Heart left ventricle (tissue), 16 donors: ENCODE measurements at places on chromosomes 3 and 15.

DNA sequence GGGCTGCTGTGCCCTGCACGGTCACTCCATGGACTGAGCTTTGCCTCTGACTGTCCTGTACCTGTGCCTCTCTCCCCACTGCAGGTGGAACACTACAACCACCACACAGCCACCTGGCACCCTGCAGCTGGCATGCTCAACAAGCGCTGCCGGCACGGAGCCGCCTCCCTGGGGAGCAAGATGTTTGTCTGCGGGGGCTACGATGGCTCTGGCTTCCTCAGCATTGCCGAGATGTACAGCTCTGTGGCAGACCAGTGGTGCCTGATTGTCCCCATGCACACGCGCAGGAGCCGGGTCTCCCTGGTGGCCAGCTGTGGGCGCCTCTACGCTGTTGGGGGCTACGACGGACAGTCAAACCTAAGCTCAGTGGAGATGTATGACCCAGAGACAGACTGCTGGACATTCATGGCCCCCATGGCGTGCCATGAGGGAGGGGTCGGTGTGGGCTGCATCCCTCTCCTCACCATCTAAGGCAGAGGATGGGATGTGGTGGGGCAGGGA, 37.3 kb upstream of the PTPN23 start:
- no peak for DNase-seq

GRCh38 chr3:114727373-114727772, 419.7 kb downstream of the ZBTB20 start:
- no peak for DNase-seq

DNA sequence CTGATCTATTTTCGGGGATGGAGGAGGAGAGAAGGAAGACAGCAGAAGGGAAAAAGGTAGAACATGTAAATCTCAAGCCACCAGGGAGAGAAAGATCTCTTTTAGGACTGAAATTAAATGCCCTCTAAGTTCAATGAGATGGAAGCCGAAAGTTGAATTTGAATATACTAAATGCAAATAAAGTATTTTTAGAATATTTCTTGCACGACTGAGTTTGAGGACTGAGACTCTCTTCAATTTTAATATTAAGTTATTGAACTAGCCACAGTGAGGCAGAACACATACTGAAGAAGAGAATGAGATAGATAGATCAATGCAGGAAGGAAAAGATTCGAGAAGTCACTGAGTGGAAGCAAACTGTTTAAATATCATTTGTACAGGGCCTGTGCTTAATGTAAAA, 399.9 kb upstream of the CBLB start:
- no peak for DNase-seq

GRCh38 chr3:126926684-126927400, 56.1 kb upstream of the PLXNA1 start:
- peak; percentile 75 for DNase-seq

DNA sequence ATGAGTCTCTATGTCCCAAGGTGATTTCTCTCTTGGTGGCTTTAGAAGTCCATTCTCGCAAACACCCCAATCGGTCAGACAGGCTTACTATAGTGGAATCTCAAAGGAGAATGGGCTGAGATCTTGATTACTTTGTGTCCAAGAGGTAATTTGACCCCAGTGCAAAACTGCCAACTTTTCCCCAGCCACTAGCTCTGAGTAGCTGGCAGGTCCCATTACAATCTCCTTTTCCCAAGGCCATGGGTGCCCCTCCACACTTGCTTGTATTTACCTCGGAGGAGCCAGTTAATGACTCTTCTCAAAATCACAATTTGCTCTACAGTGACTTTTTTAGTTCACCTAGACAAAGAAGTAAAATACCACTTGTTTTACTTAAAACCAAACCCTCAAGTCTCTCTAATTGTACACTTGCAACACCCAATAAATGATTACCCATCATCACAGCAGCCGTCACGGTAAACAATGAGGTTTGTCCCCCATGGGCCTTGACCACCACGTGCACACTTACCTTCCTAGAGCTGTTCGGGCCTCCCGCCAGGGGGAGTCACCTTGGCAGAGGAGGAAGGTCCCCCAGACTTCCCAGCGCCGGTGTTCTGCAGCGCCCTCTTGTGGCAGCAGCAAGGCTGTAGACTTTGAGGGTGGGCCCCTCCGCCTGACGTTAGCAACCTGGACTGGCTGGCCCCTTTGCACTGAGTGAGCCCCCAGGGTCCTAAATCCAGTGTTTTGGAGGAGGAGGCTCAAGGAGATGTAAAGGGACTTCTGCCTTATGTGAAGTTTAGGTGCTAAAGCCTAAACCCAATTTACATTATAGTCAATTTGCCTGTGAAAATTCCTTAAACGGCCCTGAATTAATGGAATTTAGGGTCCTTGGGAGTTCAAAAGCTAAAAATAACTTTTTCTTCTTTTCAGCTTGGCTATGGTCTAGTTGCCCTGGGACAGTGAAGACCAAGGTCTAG, 18.7 kb upstream of the HDAC11 start:
- DNase-seq: peak; percentile 23

- no peak for DNase-seq
Observed at GRCh38 chr15:91472316-91472756, 372.3 kb downstream of the SV2B start.

GRCh38 chr3:164465172-164465571, 613.1 kb downstream of the SI start:
- no peak for DNase-seq

DNA sequence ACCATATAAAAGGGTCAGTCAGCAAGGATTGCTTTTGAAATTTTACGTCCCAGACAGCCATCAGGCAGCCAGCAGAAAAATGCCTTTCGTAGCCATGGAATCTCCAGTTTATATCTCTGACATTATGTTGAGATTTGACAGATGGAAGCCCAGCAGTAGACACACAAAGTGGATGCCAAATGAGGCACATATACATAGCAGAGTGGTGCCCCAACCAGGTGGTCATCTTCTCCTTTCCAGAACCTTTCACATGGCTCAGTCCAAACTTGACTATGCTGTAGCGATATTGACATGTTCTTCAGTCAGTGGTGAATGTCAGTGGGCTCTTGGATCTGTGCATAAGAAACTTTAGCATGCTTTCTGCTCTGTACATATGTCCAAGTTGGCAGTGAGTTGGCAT, 123.3 kb upstream of the GBE1 start:
- DNase-seq: no peak

DNA sequence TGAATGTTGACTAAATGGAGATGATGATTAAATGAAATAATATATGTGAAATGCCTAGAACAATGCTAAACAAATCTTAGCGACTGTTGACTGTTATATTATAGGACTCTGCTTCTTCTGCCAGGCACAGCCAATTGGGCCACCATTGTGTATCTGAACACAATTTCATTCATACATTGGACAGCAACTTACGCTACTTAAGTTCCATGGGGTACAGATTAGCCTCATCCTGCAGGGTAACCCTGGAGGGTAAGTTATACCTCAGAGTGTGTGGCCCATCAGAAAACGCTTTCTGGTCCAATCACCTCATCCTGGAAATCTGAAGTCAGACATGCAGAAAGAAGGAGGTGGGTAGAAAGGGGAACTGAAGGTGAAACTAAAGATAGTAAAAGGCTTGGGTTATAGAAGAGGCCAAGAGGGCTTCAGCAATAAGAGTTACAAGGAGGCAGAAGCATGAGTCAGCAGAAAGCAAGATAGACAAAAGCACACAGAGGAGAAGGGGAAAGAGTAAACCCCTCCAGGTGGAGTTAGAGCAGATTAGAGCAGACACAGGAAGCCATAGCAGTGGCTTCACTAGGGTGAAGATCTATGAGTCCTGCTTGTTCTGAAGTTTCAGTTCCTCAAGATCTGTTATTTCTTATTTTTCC, 119.3 kb upstream of the SLC24A5 start:
- DNase-seq: no peak

DNA sequence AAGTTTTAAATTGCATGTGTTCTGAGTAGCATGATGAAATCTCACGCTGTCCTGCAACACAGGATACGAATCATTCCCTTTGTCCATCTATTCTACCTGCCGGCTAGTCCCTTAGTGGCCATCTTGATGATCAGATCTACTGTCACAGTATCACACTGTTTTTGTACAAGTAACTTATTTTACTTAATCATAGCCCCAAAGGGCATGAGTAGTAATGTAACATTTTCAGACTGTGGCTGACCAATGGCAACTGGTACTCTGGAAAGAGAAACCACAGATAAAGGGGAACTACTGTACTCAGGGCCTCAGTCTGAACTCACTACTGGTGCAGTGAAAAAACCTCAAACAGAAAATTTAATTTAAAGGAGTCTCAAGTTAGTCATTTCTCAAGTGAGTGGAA, 127.3 kb upstream of the MRPL3 start:
- no peak for DNase-seq

DNA sequence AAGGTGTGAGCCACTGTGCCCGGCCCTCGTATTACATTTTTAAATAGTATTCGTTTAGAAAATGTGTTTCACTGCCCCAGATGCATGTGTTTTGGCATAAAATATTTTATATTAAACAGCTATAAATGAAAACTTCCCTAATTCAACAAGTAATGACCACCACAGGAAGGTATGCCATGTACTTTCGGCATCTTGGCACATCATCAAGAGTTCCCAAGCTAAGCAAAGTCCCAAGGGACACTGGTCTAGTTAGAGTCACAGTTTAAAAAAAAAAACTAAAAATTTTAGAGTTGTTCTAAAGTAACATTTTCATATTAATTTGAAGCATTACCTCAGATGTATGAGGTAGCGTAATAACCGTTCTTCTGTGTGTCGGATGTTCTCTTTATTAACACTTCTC, 15.6 kb upstream of the ARPP19 start:
- DNase-seq: no peak

GRCh38 chr3:44883999-44884431, 9.6 kb downstream of the TGM4 start:
- no peak for DNase-seq

DNA sequence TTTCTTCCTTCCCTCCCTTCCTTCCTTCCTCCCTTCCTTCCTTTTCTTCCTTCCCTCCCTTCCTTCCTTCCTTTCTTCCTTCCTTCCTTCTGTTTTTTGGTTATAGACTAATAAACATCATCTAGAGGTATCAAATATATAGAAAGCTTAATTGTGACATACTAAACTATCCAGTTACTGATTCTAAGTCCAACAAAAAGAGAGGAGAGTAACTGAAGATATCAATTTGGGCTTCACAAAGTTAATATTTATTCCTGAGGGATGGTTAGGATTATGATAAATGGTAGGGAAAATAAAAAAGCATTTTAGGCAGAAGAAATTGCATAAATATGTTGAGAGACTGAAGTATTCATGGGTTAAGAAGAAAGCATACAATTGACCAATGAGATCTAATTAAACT, 7.8 kb upstream of the CLDN16 start:
- no peak for DNase-seq
